ENCODE measurements at places on chromosomes 2 and 18.

- DNase-seq = peak; percentile 60
These were observed 30.2 kb downstream of the GLI2 start for GRCh38 chr2:120765678-120766469.

GRCh38 chr2:6448893-6449292 lies 416.8 kb downstream of the CMPK2 start:
- DNase-seq = no peak

DNA sequence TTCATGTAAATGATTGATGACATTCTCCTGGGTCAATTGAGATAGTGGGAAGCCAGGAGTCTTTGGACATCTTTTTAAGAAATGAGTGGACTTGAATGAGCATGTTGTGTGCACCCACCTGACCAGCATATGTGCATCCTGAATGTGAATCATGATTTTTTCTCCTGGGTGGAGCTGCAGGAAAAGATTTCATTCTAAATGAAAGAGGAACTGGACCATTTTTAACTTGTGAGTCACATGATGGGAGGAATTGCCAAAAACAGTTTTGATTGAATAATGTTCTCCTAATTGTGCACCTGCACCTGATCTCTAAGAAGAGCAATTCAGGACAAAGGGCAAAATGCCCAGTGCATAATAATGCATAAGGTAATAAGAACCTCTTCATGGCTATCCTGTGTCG lies 32.3 kb downstream of the COPS8 start:
- DNase-seq = peak; percentile 41

DNA sequence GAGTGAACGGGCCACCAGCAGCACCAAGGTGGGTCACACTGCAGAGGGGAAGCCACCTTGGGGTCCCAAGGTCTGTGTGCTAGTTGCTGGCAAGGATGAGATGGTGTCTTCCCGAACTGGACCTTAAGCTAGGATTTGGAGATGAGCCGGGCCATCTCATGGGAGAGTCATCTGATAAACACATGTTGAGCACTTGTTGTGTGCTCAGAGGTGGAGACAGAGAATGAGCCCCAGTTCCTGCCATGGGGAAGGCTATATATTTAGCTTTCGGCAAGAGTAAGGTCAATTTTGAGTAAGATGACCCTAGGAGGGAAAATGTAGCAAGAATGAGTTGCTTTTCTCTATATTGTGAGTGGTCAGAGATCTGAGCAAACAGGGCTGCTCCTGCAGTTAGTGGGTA lies 41.4 kb upstream of the RPL31 start:
- DNase-seq = no peak

GRCh38 chr2:136254681-136255080 lies 136.7 kb upstream of the CXCR4 start:
- DNase-seq = no peak

GRCh38 chr2:122322815-122323214 lies 567.4 kb downstream of the TSN start:
- no peak for DNase-seq

- no peak for DNase-seq
These were observed 221.8 kb downstream of the STK39 start for GRCh38 chr2:168025487-168026202.
